ENCODE measurements at places on chromosomes 5 and 9.

- no peak for DNase-seq
Observed at GRCh38 chr9:16743375-16743774, 127.1 kb downstream of the BNC2 start.

DNA sequence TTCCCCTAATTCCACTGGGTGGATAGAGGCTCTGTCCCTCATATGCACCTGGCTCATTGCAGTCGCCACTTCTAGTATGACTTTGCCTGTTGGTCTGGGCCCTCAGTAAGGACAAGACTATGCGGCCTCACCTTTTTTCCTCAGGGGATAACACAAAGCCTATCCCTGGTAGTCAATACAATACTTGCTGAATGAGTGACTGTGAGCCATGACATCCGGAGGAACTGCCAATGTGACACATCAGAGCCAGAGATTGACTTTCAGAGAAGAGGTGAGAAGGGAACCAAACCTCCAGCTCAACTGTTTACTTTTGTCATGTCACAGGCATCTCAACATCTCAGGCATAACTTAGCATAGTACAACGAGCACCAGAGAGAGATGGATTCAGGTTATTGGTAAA lies 371.3 kb downstream of the DMRT2 start:
- DNase-seq = no peak

DNA sequence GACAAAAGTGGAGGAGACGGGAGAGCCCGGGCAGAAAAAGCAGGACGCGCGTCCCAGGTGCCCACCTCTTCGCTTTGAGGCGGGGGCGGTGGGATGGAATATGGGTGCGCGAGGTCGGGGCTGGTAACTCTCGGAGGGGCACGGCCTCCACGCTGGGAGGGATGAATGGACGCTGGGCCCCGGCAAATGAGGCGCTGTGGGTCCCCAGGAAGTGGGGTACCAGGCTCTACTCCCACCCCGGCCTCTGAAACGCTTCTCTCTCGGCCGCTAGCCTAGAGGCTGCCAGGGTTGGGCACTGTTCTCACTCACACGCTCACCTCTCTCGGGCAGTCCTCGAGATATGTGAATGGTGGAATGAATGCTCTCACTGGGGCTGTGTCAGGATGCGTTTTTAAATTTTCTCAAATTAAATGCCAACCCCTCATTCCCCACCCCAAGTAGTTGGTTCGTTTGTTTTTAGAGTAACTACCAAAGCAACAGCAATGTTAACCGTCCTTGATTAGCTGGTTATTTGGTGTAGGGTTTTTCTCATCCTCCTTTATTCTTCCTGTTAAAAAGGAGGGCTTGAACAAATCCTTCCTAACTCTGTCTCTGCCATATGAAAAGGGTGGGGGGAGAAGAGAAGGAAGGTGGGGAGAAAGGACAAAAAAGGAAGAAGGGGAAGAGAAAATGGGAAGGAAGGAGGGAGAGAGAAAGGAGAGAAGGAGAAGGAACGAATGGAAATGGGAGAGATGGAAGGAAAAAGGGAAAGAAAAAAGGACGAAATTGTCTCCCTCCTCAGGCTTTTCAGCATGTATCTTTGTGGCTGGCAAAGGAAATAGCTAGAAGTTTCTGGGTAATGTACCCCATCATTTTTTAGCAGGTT lies 1.3 kb upstream of the EBF1 start:
- no peak for DNase-seq

- no peak for DNase-seq
Observed at GRCh38 chr9:75907329-75907728, 16.9 kb downstream of the PCSK5 start.

GRCh38 chr5:82551840-82552385 lies 273.8 kb upstream of the RPS23 start:
- DNase-seq = no peak

- no peak for DNase-seq
Observed at GRCh38 chr5:173630724-173631365, 14.4 kb upstream of the BOD1 start.

GRCh38 chr5:3010953-3011763 lies 259.7 kb upstream of the IRX2 start:
- DNase-seq = no peak

DNA sequence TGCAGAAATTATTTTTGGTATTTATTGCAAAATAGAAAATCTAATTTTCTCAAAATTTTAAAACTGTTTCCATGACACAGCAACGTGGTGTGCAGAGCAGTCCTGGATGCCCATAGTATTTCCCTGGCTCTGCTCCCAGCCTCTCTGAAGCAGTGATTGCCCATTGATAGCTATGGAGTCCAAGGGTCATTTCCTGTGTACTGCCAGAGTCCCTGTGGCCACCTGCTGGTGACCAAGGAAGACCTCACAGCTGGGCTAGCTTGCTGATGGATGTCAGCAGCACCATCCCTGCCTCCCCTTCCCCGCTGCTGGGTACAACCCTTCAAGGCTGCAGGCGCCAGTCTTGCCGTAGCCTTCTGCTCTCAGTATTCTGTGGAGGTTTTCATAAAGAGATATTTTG lies 184.1 kb downstream of the DIRAS2 start:
- DNase-seq = no peak

DNA sequence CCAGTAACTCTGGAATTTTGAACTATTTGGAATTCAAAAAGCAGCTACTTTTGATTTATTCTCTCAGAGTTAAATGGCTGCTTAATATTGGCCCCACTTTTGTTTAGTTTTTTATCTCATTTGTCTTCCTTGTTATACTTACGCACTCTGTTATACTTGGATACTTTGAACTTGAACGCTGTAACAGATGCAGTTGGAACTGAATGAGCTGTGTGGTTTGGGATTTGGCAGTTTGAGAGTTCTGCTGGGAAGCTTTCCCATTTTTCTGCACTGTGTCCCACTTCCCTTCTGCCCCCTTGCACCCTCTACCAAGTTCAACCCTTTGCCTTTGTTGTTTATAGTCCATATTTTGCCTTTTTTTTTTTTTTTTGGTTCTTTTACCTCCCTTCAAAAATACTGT lies 3.8 kb downstream of the RHOBTB3 start:
- DNase-seq = no peak

GRCh38 chr5:109744261-109744660 lies 54.5 kb downstream of the MAN2A1 start:
- DNase-seq = no peak

DNA sequence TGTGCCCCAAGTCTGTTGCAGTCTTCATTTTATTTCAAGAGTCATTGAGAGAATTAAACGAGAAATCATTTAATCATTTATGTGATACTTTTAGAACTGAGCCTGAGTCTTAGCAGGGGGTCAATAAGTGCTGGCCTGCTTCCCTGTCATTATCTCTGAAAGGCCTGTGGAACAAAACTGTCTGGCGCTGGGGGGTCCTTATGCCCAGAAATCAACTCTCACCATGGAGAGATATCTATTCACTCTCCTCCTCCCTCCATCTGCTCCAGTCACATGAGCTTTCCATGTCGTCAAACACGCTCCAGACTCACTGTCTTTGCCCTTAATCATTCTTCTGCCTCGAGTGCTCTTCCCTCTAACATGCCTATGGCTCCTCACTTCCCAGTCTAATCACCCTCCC lies 136.8 kb downstream of the ESM1 start:
- no peak for DNase-seq

DNA sequence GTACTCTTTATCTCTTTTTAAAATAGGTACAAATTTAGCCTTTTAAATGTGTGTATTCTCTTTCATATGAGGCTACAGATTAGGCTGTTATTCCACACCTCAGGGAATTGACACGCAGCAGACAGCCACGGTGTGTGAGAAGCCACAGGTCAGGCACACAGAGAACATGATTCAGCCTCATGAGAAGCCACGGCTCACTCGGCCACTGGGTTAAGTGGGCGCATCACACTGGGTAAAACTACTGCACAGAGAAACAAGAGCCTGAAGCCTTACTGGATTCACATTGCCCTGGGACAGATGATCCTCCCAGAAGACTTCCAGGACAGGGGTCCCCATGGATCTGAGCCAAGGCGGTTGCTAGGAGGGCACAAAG lies 28.2 kb downstream of the LPCAT1 start:
- no peak for DNase-seq

DNA sequence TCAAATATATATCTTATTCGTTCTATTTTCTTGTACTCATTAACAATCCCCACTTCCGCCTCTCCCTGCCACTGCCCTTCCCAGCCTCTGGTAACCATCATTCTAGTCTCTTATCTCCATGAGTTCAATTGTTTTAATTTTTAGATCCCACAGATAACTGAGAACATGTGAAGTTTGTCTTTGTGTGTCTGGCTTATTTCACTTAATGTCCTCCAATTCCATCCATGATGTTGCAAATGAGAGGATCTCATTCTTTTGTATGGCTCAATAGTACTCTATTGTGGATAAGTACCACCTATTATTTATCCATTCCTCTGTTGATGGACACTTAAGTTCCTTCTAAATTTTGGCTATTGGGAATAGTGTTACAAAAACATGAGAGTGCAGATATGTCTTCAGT lies 17.2 kb upstream of the CMYA5 start:
- DNase-seq = no peak

- DNase-seq = no peak
Observed at GRCh38 chr5:165026971-165027370, 1521.6 kb downstream of the MAT2B start.

DNA sequence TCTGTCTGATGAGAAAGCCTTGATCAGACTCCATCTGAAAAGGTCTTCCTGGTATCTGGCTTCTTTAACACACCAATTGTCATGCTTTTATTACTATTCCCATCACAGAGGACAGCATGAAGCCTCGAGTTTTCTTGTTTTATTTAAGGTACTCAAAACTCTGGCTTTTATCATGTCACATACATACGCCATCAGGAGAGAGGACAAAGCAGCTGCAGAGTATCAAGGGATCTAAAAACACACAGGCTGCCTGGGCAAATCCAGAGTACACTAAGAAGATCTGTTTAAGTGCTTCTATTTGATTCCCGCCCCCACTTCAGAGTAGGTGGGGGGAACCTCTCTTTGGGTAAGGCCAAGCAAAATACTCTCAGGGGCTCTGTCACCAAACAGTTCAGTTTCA lies 277.2 kb downstream of the SPOCK1 start:
- DNase-seq = no peak

GRCh38 chr9:129383561-129384490 lies 205.8 kb upstream of the IER5L start:
- no peak for DNase-seq

DNA sequence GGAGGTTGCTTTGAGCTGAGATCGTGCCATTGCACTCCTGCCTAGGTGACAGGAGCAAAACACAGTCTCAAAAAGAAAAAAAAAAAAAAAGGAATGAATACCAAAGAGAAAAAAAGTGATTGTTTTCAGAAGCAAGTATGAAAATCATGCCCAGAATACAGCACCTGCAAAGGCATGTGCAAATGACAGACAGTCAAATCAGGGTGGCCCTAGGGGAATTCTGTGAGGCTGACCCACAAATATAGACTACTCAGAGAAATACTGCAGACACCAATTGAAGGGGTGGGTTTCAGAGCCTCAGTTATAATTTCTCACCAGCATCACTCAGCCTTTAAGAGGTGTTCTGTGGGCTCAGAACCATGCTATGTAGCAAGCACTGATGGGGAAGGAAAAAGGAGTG lies 28.6 kb downstream of the DCAF12 start:
- no peak for DNase-seq

Data from cortex of kidney (tissue), 1 donor.